ELR (cell line): ENCODE measurements at places on chromosomes 7 and 10.

- no peak for DNase-seq
These were observed 87.7 kb upstream of the PITRM1 start for GRCh38 chr10:3260066-3260834.

- DNase-seq, result no peak
These were observed 16.3 kb downstream of the MTPN start for GRCh38 chr7:135960709-135961451.

DNA sequence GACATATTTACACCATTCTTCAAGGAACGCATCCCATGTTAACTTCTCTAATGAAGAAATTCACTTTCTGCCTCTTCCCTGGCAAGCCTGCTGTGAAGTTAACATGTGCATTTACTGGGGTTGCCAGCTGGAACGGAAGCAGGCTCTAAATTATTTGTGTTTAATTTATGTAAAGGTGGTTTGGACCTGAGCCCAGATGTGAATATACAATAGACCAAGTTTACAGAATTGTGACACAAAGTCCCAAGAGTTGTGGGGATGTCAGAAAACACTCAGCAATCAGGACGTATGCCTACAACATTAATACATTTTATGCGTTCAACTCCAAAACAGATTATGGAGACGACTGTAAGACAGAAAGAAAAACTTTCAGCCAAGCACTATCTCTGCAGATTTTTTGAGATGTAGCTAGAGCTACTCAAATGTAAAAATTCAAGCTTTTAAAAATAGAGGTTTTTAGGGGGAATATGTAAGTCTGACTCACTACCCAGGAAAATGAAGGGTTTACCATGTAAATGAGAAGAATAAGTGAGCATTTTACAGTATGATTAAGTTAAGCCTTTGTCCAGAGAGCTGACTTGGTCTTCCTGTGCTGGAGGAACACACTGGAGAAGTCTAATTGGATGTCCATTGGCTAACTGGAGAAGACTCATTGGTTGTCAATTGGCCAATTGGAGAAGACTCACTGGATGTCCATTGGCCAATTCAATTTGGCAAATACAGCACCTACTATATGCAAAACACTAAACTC lies 19.5 kb downstream of the NRP1 start:
- peak; percentile 29 for DNase-seq

DNA sequence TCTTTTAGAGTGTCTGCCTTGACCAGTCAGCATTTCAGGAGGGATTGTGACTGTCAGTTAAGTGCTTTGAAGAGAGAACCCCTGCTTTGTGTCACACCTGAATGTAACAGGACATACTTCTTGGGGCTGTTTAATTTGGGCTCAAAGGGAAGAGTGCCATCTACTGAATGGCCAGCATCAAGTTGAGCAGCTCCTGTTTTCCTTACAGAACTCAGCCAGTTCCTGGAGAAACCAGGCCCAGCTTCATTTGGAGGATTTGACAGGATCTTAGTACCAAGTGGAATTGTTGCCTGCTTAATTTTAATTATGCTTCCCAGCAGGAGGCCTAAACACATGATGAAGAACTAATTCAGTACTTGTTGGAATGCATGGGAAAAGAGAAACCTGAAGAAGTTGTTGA lies 8.3 kb downstream of the ADD3 start:
- DNase-seq, result peak; percentile 20

- no peak for DNase-seq
These were observed 11.5 kb downstream of the EBF3 start for GRCh38 chr10:129952378-129953118.

GRCh38 chr10:12500381-12501303 lies 151.3 kb downstream of the CAMK1D start:
- DNase-seq, result no peak

GRCh38 chr7:16900209-16900768 lies 18.5 kb upstream of the AGR3 start:
- DNase-seq, result no peak

- DNase-seq, result no peak
These were observed 28.2 kb downstream of the PTPRE start for GRCh38 chr10:127935071-127935561.

DNA sequence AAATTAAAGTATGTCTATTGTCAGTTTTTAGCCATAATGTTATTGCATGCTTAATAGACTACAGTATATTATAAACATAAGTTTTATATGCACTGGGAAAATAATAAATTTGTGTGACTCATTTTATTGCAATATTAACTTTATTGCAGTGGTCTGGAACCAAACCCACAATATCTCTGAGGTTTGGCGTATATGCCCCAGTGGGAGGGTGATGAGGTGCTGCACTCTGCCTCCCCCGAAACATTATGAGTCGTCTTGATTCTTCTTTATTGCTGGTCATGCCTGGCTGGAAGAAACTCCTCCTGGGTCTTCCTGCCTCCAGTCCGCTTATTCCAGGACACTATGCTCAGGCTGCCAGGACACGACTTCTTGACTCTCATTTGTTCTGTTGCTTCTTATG lies 88.4 kb downstream of the MTPN start:
- no peak for DNase-seq

- peak; percentile 39 for DNase-seq
These were observed 655.6 kb downstream of the LRMDA start for GRCh38 chr10:76086761-76087639.

DNA sequence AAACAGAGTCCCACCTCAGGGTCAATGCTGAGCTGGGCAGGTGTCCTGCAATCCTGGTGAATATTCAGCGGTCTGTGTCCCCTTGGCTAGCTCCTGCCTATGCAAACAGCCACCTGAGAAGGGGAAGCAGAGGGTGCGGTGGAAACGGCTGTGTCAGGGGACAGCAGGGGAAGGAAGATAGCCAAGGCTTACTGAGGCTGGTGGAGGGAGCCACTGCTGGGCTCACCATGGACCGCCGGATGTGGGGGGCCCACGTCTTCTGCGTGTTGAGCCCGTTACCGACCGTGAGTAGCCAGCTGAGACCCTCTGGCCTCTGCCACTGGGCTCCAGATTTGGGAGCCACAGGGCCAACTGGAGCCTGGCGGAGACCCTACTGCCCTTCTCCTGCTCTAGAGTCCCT lies at the start of gene GHRHR:
TSS of gene GHRHR (plus strand) at position 112 of the 400 bp plus-strand sequence. CDS start at position 228, 116 bp downstream.
- DNase-seq, result no peak

GRCh38 chr7:142838461-142839213 lies 16.2 kb upstream of the EPHB6 start:
- no peak for DNase-seq

DNA sequence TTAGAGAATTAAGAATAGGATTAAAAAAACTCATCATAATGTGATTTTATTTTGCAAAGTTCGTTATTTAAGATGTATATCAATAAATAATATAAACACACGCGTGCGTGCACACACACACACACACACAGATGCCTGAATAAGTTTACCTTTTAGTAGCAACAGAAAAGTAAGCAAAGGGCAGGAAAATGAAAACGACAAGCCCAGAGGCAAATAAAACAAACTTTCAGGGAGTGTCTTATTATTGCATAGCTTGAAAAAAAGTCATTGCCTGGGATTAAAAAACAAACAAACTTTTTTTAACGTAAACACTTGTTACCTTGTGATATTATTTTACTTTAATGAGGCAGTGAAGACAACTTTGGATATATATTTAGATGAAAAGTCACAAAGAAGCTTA lies 226.4 kb downstream of the BAMBI start:
- no peak for DNase-seq

DNA sequence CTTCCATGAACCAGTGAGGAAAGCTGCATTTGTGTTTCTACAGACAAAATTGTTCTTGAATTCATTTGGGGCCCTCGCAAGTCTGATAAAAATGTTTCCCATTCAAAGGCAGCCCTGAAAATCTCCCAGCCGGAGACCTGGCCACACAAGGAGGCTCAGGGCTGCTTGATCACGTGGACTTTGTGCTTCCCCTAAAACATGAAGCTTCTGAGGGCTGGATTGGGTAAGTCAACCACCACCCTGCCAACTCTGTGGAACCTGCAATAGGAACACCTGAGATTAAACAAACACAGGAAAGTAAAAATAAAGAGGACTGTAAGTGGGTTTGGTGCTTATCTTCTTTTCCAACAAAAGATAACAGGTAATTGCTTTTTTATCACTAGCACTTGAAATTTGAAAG lies 133.8 kb downstream of the C10orf90 start:
- no peak for DNase-seq

DNA sequence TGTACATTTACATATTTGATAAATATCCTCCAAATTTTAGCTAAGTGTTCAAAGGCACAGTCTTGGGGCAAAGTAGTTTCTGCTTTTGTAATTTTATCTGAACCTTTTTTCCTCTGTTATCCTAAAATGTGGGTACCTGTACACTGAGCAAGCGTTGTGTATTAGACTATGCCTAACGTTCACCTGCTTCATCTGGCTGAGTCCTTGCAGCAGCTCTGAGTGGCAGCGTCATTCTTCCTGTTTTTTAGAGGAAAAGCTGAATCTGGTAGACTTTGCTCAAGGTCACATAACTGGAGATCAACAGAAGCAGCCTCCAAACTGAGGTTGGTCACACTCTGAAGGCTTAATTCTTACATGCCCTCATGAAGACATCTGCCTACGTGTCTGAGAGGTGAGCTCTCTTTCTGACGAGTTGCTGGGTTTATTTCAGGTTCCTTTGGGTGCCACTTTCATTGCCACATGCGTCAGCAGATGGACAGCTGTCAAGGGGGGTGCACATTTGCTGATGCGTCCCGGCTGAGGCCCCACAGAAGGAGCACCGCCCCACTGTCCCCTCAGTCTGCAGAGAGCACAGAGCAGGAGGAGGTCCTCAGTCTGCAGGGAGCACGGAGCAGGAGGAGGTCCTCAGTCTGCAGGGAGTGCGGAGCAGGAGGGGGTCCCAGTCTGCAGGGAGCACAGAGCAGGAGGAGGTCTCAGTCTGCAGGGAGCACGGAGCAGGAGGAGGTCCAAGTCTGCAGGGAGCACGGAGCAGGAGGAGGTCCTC lies 406.5 kb upstream of the SHH start:
- DNase-seq, result no peak

GRCh38 chr7:114312649-114313048 lies 102.0 kb upstream of the FOXP2 start:
- no peak for DNase-seq

DNA sequence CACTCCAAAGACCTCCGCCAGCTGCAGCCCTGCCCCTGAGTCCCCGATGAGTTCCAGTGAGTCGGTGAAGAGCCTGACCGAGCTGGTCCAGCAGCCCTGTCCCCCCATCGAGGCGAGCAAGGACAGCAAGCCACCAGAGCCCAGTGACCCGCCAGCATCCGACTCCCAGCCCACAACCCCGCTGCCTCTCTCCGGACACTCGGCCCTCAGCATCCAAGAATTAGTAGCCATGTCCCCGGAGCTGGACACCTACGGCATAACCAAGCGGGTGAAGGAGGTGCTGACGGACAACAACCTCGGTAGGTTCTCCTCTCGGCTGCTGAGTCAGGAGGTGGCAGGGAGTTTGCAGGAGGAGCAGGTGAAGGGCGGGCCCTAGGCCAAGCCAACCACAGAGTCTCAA lies 59.3 kb upstream of the SH2B2 start:
- no peak for DNase-seq

DNA sequence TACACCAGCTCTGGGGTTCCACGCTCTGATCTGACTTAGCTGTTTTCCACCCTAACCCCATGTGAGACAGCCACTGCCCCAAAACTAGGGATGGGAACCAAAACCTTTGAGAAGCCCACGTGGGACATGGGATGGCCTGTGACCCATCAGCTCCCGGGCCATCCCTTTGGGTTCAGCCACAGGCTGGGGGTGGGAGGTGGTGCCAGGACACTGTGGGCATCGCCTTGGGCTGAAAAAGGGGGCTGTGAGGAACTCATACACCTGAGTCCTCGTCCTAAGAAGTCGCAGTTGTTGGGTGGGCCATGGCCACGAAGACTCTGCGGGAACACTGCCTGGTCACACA lies 379.1 kb downstream of the DNAJB6 start:
- no peak for DNase-seq

DNA sequence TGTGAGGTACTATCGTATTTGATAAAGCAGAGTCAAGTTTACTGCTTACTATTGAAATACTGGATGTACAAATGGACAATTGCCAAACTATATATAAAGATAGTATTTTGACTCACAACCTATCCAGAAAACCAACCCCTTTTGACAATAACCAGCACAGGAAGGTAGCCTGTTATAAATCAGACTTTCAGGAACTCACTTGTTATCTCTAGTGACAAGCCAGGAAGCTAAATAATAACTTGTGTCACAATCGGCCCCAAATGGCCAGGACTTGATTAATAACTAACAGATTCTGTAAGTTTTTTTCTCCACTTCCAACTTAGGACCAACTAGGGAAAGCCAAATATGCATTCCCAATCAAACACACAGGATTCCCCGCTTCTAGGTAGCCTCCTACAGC lies 38.8 kb upstream of the SLC35G1 start:
- DNase-seq, result no peak

- no peak for DNase-seq
These were observed 109.3 kb downstream of the GATA3 start for GRCh38 chr10:8163824-8164223.

- peak; percentile 12 for DNase-seq
These were observed 58.7 kb upstream of the COMTD1 start for GRCh38 chr10:75294518-75294865.

- no peak for DNase-seq
These were observed 88.8 kb upstream of the TMEM26 start for GRCh38 chr10:61541960-61542359.

- DNase-seq, result no peak
These were observed 851.3 kb upstream of the POM121L12 start for GRCh38 chr7:52184006-52184703.

GRCh38 chr7:39187130-39187529 lies 209.4 kb downstream of the POU6F2 start:
- no peak for DNase-seq

GRCh38 chr10:109261231-109261630 lies 662.1 kb downstream of the XPNPEP1 start:
- DNase-seq, result no peak

DNA sequence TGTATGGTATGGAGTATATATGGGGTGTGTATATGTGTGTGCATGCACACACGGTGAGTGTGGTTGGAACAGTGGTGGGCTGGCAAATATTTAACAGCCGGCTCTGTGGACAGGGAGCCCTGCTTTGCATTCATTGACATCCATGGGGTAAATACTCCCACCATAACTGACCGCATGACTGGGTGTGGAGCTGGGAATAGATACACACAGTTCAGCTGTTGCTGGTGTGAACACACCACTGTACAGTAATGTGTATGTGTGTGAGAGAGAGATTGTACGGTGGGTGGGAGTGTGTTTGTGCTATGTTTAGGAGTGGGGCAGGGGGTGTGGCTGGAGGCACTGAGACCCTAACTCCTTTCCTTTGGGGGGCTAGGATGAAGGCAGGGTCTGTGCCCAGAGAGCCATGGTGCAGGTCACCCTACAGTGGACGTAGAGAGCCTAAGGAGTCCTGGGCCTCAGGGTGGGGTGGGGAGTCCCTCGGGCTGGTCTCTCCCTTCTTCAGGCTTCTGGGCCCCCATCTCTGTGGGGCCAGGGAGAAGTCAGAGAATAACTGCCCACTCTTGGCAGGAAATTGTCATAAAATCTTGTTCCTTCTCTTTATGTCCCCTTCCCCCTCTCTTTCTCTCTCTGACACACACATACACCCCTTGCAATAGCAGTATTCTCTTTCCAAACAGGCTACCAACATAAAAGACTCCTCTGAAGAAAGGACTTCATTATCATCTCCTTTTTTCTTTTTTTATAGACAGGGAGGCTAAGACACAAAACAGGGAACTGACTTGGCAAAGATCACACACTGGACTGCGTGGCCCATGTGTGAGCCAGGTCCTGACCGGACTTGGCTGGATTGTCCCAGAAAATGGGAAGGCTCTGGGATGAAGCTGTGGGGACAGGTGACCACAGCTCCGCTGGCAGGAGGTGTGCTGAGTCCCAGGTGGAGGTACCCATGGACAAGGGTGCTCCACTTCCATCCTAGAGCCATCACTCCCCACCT lies 3.2 kb downstream of the SFRP5 start:
- no peak for DNase-seq
